ENCODE measurements at places on chromosomes 4 and X. TPM values are rescaled to one million over a fixed set of nuclear protein-coding genes. Genes with fewer than 3 reads are reported as not detected.

RAB41 gene
- not detected for total RNA-seq

AMER1 gene
- total RNA-seq: 2.0 TPM

GJB1 gene
- not detected for total RNA-seq

SERTM2 gene
- under 0.01 TPM for total RNA-seq

FAM241A gene
- total RNA-seq: 0.83 TPM

CXorf65 gene
- not detected for total RNA-seq

SSX2 gene
- total RNA-seq: not detected

MAGEC3 gene
- not detected for total RNA-seq

FABP2 gene
- not detected for total RNA-seq

CD40LG gene
- total RNA-seq: not detected

SOWAHB gene
- 0.17 TPM for total RNA-seq

AMBN gene
- total RNA-seq: not detected

HTRA3 gene
- total RNA-seq: 7.7 TPM

TEX13C gene
- not detected for total RNA-seq

SLITRK4 gene
- total RNA-seq: 0.87 TPM

GYPA gene
- total RNA-seq: not detected

PRDM8 gene
- 9.0 TPM for total RNA-seq

TMEM35A gene
- 37.9 TPM for total RNA-seq

SUPT20HL1 gene
- 0.17 TPM for total RNA-seq

FAM47E gene
- 1.3 TPM for total RNA-seq

ARHGEF38 gene
- not detected for total RNA-seq

CXCL3 gene
- 10.6 TPM for total RNA-seq

NXF2 gene
- total RNA-seq: not detected

TCEAL7 gene
- 43.7 TPM for total RNA-seq

UBA1 gene
- 188 TPM for total RNA-seq

QRFPR gene
- not detected for total RNA-seq

APLN gene
- total RNA-seq: 0.87 TPM

FGF13 gene
- 30.6 TPM for total RNA-seq

GPR34 gene
- not detected for total RNA-seq

SPANXA1 gene
- total RNA-seq: not detected

DCAF4L1 gene
- total RNA-seq: under 0.01 TPM

PSAPL1 gene
- not detected for total RNA-seq

F8A2 gene
- 1.7 TPM for total RNA-seq

TLL1 gene
- 0.15 TPM for total RNA-seq
